Left lung (tissue), 14 donors: ENCODE measurements at places on chromosomes 7 and 10. TPM values are rescaled to one million over a fixed set of nuclear protein-coding genes. Genes with fewer than 3 reads are reported as not detected.
A peak's percentile ranks its signal among the peaks of the same experiment; 100 is the strongest.

DNA sequence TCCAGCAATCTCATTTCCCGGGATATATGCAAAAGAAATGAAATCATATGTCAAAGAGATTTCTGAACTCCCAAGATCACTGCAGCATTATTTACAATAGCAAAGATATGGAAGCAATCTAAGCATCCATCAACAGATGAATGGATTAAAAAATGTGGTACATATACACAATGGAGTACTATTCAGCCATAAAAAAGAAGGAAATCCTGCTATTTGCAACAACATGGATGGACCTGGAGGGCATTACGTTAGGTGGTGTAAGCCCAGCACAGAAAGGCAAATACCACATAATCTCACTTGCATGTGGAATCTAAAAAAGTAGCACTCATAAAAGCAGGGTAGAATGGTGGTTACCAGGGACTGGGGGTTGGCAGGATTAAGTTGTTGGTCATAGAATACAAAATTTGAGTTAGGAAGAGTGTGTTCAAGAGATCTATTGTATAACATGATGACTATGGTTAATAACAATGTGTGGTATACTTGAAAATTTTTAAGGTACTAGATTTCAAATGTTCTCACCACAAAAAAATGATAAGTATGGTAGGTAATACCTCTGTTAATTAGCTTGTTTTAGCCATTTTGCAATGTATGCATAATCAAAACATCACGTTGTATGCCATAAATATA lies 32.9 kb upstream of the EIF5AL1 start:
- no peak overlapping the region for H3K27ac ChIP-seq
- DNase-seq: no peak
- H3K4me1 ChIP-seq: no peaks in the 10 kb centered on the region
- no peaks in the 10 kb centered on the region for H3K27me3 ChIP-seq
- H3K4me3 ChIP-seq: no peak overlapping the region

DNA sequence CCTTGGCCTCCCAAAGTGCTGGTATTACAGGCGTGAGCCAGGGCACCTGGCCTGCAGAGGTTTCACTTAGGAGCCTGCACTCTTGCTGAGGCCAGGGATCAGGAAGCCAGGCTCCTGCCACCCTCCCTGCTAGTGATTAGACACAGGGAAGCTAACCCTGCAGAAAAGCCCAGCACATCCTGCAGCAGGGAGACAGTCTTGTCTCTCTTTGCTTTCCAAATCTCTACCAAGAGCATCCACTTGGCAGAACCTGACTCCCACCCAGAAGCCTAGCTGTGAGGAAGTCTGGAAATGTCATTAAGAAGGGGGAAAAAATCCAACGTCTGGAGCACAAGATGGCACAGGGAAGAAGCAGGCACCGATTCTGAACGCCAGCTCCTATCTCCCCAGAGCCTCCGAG lies 8.0 kb upstream of the FAM171A1 start:
- no peaks in the 10 kb centered on the region for H3K36me3 ChIP-seq
- no peaks in the 10 kb centered on the region for H3K4me1 ChIP-seq
- no peak for DNase-seq
- H3K27me3 ChIP-seq: no peaks in the 10 kb centered on the region
- no peak overlapping the region for H3K27ac ChIP-seq
- no peak overlapping the region for H3K4me3 ChIP-seq

GRCh38 chr10:133097961-133098360 lies 10.2 kb downstream of the ADGRA1 start:
- no peak overlapping the region for H3K4me3 ChIP-seq
- H3K27me3 ChIP-seq: peaks cover 5% of the 10 kb centered on the region
- no peak overlapping the region for H3K27ac ChIP-seq
- DNase-seq: no peak

- no peaks in the 10 kb centered on the region for H3K36me3 ChIP-seq
- no peak overlapping the region for H3K4me3 ChIP-seq
- no peaks in the 10 kb centered on the region for H3K4me1 ChIP-seq
- DNase-seq: no peak
- peaks cover 9% of the 10 kb centered on the region for H3K27me3 ChIP-seq
These were observed 17.5 kb downstream of the DPYSL4 start for GRCh38 chr10:132204078-132204780.

DNA sequence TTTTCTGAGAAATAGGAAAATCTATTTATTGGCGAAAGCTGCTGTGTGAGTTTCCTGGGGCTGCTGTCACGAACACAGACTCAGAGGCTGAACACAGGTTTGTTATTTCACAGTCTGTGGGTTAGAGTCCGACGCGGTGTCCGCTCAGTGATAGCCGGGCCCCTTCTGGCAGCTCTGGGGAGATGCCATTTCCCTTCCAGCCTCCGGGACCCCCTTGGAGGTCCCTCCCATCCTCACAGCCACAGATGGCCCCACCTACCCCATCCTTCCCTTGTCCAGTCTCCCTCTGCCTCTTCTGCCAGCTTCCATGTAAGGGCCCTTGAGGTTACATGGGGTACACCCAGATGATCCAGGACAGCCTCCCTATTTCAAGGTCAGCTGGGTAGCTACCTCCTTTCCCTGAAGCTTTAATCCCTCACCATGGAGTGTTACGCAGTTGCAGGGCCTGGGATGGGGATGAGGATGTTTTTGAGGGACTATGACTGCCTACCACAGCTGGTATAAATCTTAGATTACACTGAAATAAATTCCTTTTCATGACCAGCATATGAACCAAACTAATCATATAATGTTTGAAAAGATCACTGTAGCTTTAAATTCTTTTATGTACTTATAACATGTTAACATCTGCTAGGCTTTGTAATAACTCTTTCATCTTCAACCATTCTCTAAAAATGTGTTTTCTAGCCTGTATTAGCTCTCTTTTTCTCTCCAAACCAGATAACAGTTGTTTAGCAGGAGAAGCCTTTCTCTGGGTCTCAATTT lies 98.5 kb downstream of the WDR37 start:
- no peak for DNase-seq
- no peak overlapping the region for H3K27ac ChIP-seq
- H3K4me3 ChIP-seq: no peak overlapping the region
- H3K27me3 ChIP-seq: peaks cover 9% of the 10 kb centered on the region
- H3K36me3 ChIP-seq: no peaks in the 10 kb centered on the region
- H3K4me1 ChIP-seq: no peaks in the 10 kb centered on the region

DNA sequence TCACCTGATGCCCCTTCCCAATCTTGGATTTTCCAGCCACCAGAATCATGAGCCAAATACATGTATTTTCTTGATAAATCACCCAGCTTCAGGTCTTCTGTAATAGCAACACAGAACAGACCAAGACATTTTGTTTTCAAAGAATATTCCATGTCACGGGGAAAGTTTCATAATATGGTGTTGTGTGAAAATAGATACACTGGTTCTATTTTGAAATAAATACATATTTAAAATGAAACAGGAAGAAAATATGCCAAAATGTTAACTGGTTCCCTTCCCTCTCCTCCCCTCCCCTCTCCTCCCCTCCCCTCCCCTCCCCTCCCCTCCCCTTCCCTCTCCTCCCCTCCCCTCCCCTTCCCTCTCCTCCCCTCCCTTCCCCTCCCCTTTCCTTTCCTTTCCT lies 30.3 kb upstream of the CAMK1D start:
- no peaks in the 10 kb centered on the region for H3K36me3 ChIP-seq
- H3K27ac ChIP-seq: no peak overlapping the region
- no peaks in the 10 kb centered on the region for H3K4me1 ChIP-seq
- no peaks in the 10 kb centered on the region for H3K27me3 ChIP-seq

DNA sequence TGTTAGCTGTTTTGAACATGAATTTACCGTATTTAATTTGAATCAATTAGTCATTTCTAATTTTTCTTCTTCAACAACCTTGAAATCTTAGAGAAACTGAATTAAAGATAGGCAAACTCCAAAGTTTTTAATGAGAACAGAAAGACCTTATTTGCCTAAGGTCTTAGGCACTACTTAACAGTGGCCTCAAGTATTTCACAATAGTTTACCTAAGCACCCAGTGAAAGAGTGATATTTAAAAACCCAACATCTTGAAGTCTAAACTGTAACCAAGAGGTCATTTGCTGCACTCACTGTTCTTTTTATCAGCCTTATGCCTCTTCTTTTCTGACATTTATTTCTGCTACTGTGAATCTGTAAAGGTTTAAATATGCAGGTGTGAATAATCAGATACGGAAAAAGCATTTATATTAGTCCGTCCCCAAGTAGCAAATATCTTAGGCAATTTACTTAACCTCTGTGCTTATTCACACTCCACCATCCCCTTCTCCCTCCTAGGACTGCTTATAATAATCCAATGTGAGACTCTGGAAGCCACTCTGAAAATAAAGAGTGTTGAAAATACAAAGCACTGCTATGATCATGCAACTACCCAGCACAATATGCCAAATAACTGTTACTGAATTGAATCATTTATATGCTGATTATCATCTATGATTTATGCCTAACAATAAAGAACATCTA lies 105.7 kb downstream of the ELAPOR2 start:
- H3K4me1 ChIP-seq: no peaks in the 10 kb centered on the region
- DNase-seq: no peak
- H3K27ac ChIP-seq: no peak overlapping the region
- no peaks in the 10 kb centered on the region for H3K27me3 ChIP-seq
- H3K36me3 ChIP-seq: no peaks in the 10 kb centered on the region

Gene ITIH2
- total RNA-seq: 0.55 TPM

GRCh38 chr7:103894656-103895596 lies 94.5 kb downstream of the RELN start:
- no peak overlapping the region for H3K27ac ChIP-seq
- H3K4me3 ChIP-seq: no peak overlapping the region
- no peaks in the 10 kb centered on the region for H3K27me3 ChIP-seq
- DNase-seq: peak; percentile 10
- H3K36me3 ChIP-seq: no peaks in the 10 kb centered on the region

DNA sequence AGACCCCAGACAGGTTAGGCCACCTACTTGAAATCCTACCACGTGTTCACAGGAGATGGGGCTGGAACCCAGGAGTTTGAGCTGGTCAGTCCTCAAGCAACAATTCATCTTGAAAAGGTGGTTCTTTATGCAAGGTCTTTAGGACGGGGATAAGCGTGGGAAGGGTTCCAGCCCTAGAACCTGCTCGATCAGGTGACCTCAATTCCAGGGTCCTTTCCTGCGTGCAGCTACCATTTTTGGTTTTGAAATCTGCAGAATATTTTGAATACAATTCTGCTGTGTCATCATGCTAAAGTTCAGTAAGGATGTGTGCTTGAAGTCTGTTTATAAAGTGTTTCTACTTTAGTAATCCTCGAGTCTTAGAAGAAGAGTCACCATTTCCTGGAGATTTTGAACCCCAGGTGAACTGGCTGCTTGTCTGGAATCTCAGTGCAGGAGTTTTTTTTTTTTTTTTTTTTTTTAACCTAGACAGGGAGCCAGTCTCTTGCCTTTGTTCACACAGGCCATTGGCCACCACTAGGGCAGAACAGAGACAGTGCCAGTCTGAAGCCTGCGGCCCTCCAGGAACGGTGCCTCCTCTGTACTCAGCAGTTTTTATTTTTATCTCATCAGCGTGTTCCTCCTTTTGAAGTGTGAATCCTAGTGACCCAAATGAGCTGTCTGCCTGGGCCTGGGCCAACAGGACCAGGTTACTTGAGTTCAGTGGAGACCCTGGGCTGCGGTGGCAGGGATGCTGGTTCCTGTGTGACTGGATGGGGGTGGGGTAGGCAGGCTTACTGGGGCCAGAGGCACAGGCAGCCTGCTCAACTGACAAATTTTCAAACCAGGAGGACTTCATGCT lies 54.6 kb downstream of the EEPD1 start:
- H3K4me3 ChIP-seq: no peak overlapping the region
- H3K27me3 ChIP-seq: no peaks in the 10 kb centered on the region
- DNase-seq: no peak
- peak overlapping the region; percentile 60 for H3K27ac ChIP-seq
- no peaks in the 10 kb centered on the region for H3K36me3 ChIP-seq

- DNase-seq: no peak
- no peak overlapping the region for H3K27ac ChIP-seq
- no peaks in the 10 kb centered on the region for H3K27me3 ChIP-seq
- H3K4me3 ChIP-seq: no peak overlapping the region
These were observed 234.3 kb upstream of the TEX47 start for GRCh38 chr7:89029864-89030263.

Gene FGL2
- 29.1 TPM for total RNA-seq

DNA sequence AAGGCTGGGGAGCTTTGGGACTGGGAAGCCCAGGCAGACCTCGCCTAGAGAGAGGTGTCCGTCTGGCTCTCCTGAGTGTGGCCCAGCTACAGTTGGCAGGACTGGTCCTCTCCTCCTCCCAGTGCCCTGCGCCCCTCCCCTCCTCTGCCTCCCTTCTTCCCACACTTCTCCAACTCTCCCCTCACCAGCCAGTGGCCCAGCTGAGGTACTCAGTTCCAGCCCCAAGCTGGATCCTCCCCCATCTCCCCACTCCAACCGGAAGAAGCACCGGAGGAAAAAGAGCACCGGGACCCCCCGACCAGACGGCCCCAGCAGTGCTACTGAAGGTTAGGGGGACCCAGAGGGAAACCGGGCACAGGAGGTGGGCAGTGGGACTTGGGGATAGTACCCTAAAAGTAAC lies 27.7 kb downstream of the GBX1 start:
- no peaks in the 10 kb centered on the region for H3K36me3 ChIP-seq
- peak; percentile 41 for DNase-seq
- no peaks in the 10 kb centered on the region for H3K4me1 ChIP-seq
- no peak overlapping the region for H3K27ac ChIP-seq

Gene ELOVL3
- total RNA-seq: 0.65 TPM

GRCh38 chr7:4931943-4932342 lies 27.0 kb downstream of the MMD2 start:
- H3K4me1 ChIP-seq: no peaks in the 10 kb centered on the region
- no peaks in the 10 kb centered on the region for H3K36me3 ChIP-seq
- H3K4me3 ChIP-seq: no peak overlapping the region
- no peak overlapping the region for H3K27ac ChIP-seq
- H3K27me3 ChIP-seq: peaks cover 16% of the 10 kb centered on the region

Gene SLC26A3
- total RNA-seq: not detected

DNA sequence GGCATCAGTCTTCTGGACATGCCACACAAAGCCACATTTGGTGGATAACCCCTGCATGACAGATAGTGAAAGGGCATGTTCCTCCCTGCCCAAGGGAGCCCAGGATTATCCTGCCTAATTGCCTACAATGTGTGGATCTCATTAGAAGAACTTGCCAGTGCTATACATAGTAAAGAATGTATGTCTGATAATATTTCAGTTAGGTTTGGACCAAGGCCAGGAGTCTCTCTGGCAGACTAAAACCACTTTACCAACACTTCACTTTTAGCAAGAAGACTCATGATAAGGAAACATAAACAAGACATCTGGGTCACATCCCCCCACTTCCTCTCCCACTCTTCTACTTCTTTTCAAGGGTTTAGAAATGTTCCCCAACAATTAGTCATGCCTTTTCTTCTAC lies 196.7 kb downstream of the MTERF1 start:
- no peak overlapping the region for H3K27ac ChIP-seq
- H3K4me1 ChIP-seq: peaks cover 3% of the 10 kb centered on the region
- no peaks in the 10 kb centered on the region for H3K27me3 ChIP-seq

Gene TUBB8
- not detected for total RNA-seq

DNA sequence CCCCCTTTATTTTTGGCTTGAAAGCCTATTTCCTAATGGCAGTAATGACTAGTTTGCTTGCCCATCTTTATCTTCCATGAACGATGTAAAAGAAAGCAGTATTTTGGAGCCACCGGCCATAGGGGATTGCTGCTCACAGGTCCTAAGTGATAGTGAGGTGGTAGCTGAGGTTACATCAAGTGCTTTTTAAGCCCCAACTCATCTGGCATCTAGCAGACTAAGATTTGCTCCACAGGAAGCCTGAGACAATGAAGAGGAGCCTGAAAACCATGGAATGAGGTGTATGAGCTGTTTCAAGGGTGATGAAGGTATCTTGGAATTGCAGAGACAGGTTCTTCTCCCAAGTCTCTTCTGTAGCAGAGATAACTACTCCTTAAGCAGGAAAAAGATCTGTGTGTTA lies 496.3 kb downstream of the XPNPEP1 start:
- no peaks in the 10 kb centered on the region for H3K36me3 ChIP-seq
- H3K4me3 ChIP-seq: no peak overlapping the region
- DNase-seq: no peak
- H3K4me1 ChIP-seq: no peaks in the 10 kb centered on the region

Gene MBL2
- total RNA-seq: not detected

Gene INSYN2A
- 0.82 TPM for total RNA-seq
